NCI-H1436 treated with DMSO at 0.1 percent for 48 hours (cell line): ENCODE measurements at places on chromosomes 1 and 21.

DNA sequence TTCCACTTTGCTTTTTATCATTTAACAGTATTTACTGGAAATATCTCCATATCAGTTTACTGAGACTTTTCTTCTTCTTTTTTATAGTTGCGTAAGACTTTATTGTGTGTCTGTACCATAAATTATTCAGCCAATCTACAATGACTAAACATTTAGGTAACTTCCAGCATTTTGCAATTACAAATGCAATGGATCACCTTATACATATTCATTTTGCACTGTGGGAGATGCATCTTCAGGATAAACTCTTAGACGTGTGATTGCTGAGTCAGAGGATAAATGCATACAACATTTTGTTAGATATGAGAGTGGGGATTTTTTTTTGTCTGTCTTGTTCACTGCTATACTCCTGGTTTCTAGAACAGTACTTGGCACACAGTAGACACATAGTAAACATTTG, 95.7 kb upstream of the GCLM start:
- DNase-seq = no peak

DNA sequence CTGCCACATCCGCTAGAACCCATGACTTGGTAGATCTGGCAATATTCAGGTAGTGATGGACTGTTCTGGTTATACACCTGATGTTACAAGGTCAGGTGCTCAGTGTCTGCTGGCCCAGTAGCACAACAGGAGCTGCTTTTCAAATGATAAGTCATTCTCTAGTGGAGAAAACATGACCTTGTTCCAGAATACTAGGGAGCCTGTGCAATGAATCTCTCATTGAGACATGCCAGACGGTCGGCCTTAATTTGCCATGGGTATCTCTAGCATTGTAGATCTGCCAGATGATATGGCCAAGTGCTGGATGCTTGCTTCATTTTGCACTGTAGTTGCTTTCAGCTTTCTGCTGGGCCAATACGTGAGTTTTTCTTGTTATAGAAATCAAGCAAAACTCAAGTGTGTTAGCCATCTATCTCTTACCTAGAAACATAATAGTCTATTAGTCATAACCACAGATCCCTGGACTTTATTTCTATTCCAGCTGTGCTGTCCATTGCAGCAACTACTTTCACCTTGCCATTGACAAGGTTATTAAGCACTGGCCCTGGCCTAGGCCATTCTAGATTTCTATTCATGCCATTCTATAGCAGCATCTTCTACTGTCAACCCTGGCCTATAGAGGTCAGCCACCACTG, 13.9 kb upstream of the CENPF start:
- DNase-seq = no peak

- DNase-seq = no peak
Observed at GRCh38 chr1:27660300-27660835, 11.6 kb downstream of the IFI6 start.

- no peak for DNase-seq
Observed at GRCh38 chr21:35853321-35854239, 206.7 kb downstream of the SETD4 start.

GRCh38 chr1:71780681-71781080, 501.7 kb downstream of the NEGR1 start:
- DNase-seq = no peak

GRCh38 chr1:32500387-32501209, 35.7 kb downstream of the ZBTB8B start:
- no peak for DNase-seq
